ENCODE measurements at places on chromosomes 7 and 10.

- DNase-seq = no peak
Observed at GRCh38 chr7:38600741-38601140, 30.4 kb downstream of the AMPH start.

DNA sequence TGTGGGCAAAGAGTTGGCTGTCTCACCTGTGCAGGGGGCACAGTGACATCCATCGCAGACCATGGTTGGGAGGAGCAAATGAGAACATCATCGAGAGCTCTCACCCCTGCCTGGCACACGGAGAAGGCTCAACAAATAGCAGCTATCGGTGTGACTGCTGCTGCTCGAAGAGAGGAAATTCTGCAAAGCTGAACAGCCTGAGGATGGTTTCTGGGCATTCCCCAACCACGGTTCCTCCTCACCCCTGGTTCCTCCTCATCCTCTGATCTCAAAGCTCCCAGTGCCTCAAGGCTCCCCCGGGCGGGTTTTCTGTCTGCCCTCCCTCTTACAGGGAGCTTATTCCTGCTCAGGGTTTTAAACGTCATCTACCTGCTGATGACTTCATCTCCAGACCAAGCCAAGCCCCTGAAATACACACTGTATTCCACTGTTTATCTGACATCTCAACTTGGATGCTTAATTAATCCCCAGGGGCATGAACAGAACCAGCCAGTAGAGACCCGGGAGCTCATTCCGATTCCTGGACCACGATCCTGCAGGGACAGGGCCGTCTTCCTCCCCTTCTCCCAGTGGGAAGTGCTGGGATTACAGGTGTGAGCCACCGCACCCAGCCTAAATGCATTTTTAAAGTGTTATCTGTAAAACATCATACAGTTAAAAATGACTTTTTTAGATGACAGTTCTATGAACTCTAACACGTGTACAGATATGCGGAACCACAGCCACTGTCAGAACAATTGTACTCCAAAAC is 19.5 kb upstream of the NOM1 start:
- DNase-seq = no peak

DNA sequence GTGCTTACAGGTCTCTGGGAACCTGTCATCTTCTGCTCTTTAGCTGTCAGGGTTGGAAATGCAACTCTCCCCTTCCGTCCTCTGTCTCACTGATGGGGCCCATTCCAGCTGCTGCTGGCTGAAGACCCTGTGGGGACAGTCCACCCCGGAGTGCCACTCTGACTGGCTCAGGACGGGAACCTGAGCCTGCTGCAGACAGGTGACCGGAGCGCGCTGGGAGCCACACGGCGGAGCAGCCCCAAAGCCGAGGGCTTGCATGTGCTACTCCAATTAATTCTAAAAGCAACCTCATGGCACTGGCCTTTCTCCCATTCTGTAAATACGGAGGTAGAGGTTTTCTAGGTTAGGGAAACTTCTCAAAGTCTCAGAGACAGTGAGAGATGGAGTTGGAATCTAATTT is 223.5 kb upstream of the PITRM1 start:
- no peak for DNase-seq

DNA sequence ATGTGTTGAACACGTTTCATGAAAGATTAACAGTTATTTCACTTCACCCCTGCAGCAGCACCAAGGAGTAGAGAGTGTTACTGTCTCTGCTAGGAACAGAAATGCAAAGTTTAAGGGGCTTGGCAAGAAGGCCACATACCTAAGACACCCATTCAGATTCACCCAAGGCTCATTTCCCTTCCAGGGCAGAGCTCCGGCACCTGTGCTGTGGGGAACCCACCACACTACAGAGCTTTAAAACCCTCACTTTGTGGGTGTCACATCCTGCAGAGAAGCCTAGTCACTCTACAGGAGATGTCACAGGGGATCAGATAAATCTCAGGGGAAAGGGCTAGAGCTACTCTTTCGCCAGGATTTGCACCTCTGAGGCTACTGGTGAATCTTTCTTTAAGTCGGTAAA is 176.1 kb upstream of the KLF6 start:
- peak; percentile 20 for DNase-seq

DNA sequence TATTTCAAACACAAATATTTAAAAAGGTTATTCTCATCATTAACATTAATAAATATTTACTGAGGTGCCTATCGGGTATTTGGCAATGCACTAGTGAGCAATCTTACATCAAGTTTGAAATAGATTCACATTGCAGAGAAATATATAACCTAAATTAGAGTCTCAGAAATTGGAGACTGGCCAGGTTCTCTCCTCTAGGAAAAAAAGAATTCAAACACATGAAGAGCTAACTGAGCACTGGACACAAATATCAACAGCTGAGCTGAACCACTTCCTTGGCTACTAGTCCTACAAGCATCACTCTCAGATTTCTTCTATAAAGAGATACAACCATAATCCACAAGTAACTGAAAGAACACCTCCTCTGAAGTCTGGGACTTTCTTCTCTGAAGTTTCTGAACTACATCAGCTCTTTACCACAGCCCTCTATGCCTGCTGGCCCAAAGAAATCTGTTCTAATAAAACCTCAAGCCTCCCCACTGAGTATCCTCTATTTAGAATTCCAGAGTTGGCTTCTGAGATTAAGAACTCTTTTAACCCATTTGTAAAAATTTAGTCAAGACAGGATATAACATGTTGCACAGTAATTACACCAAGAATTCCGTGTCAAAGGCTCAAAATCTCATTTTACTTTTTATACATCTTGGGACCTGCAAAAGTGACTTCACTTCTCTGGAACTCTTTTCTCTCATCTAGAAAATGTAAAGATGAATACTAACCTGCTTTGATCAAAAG is 45.2 kb downstream of the MTERF1 start:
- DNase-seq = no peak

- no peak for DNase-seq
Observed at GRCh38 chr7:123220396-123220795, 20.6 kb upstream of the SLC13A1 start.

GRCh38 chr10:86752311-86752710 is 4.1 kb upstream of the BMPR1A start:
- DNase-seq = no peak

DNA sequence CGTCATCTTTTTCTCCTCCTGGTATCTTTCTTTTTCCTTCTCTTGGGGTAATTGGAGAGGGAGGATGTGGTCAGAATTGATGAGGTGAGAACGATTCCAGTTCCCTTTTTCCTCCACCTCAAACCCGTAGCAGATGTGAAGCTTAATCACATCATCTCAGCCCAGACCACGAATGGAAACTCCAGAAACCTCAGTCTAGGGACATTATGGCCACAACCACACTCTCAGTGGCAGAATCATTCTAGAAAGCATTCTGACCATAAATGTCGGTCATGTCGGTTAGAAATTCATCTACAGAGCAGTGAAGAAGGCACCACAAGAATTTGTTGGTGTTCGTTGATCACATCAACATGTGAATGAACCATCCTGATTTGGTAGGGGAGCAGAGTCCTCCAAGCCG is 78.7 kb downstream of the GATA3 start:
- DNase-seq = peak; percentile 11

DNA sequence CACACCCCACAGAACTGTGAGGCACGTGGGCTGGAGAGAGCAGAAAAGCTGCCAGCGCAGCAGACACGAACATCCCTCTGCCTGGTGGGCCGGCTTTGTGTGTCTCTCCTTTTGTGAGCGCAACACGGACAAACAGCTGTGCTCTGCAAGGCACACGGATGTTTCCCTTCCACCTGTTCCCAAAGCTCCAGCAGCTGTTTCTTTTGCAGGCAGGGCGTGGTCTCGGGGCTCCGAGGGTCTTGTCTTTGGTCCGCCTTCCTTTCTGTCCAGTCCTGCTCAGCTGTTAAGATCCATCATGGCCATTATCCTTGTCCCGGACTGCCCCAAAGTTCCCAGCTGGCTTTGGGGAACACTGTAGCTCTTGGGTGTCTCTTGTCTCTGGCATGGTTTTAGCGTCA is 32.7 kb upstream of the SH2B2 start:
- no peak for DNase-seq

- DNase-seq = no peak
Observed at GRCh38 chr7:121113288-121113687, 124.8 kb downstream of the CPED1 start.

GRCh38 chr10:129546106-129546505 is 79.1 kb downstream of the MGMT start:
- no peak for DNase-seq

DNA sequence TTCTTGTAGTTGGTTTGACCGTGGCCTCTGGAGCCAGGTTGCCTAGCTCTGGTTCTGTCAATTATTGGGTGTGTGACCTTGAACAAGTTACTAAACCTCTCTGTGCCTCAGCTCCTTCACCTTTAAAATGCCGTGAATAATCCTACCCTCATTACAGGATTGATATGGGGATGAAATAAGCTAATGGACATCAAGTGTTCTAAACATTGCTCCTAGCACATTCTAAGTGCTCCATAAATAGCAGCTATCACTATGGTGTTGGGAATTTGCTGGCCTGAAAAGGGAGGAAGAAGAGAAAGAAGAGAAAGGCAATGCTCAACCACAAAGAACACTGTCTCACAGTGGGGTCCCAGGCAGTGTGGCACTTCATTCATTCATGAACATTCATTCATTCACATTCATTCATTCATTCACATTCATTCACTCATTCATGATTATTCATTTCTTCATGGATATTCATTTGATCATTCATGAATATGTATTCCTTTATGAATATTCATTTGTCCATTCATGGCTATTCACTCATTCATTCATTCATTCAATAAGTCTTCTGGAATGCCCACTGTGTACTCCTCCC is 38.8 kb downstream of the TMEM130 start:
- no peak for DNase-seq

DNA sequence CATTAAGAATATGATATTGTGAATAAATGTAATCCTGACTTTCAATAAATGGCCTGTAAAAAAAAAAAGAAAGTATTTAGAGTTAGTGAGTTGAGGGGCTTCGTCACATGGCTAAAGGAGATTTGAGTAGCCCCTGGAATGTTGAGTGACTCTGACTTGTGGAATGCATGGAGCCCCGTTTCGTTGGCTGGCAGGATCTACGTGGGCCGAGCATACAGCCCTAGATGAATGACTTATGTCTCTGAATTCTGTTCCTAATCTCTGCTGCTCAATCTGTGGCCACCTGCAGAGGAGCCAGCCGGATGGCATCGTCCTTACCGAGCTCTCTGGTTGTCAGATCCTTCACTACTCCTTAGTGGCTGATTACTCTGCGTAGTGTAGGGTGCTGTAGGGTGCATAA is 155.7 kb downstream of the MGMT start:
- no peak for DNase-seq

GRCh38 chr7:22094413-22095342 is 149.0 kb upstream of the CDCA7L start:
- DNase-seq = no peak

- DNase-seq = no peak
Observed at GRCh38 chr10:79176052-79176501, 107.3 kb downstream of the ZMIZ1 start.

DNA sequence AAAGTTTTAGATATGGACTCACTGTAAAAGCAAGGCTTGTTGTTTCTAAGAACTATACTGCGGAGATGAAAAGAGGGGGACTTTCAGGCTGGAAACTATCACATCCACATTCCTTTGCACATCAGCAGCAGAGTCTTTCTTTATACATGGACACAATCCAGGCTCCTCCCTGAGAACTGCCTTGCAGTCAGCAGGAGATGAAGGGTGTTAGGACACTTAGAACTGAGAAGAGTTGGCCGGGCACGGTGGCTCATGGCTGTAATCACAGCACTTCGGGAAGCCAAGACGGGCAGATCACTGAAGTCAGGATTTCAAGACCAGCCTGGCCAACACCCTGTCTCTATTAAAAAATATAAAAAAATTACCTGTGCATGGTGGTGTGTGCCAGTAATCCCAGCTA is 9.7 kb upstream of the GARS1 start:
- DNase-seq = no peak

DNA sequence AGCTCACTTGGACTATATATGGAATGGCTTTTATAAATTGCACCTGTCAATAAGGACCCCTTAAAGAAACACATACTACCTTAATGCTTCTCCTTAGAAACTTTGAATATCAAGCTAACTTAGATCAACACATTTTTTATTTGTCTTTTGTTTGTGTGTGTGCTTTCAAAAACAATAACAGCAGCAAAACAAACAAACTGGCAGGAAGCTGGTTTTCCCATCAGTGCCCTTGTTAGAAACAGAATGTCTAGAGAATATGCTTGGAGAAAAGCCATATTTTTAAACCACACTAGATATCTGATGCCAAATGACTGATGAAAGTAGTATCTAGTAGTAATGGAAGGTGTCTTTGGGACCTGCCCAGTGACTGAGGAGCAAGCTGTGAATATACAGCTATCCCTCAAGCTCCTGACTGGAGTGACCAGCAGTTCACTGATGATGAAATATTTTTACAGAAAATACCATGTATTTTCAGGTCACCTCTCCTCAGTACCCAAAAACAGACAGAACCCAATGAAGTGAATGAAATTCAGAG is 1.0 kb downstream of the PDE1C start:
- no peak for DNase-seq

GRCh38 chr7:130962109-130962508 is 228.1 kb upstream of the KLF14 start:
- DNase-seq = no peak

- DNase-seq = no peak
Observed at GRCh38 chr10:110820321-110820814, 51.4 kb upstream of the PDCD4 start.

GRCh38 chr7:23759671-23760391 is 49.8 kb downstream of the STK31 start:
- DNase-seq = no peak

- DNase-seq = no peak
Observed at GRCh38 chr7:33816106-33816505, 89.2 kb upstream of the BMPER start.

- DNase-seq = no peak
Observed at GRCh38 chr7:55065079-55065478, 46.3 kb downstream of the EGFR start.

- no peak for DNase-seq
Observed at GRCh38 chr10:75197906-75198305, 12.7 kb upstream of the VDAC2 start.

DNA sequence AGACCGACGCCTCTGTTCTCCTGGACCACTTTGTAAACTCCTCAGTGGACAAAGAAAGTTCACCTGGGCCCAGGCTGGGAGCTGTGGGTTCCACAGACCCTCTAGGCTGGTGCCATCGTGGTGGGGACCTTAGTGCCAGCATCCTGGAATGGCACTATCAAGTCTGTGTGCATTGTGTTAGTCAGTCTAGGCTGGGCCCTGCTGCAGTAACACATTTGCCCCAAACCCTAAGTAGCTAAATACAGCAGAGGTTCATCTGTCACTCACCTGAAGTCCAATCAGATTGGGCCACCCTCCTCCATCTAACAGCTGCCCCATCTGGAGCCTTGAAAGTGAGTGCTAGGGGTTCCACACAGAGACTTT is 110.8 kb downstream of the RGS10 start:
- DNase-seq = no peak

DNA sequence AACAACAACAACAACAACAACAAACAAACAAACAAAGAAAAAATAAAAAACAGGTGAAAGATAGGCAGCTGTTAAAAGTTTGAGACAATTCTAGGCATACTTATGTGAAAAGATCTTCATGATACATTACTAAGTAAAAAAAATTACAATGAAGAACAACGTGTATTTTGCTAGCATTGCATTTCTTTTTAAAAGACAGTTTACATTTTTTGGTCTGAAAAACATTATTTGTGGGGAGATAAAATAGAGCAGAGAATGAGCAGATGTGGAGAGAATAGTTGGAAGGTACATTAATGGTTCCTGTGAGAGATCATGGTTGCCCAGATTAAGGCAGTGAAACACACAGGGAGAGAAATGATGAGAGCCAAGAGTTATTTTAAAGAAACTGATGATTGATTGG is 210.2 kb upstream of the MKLN1 start:
- no peak for DNase-seq
